ENCODE measurements at places on chromosomes 4 and X. TPM values are rescaled to one million over a fixed set of nuclear protein-coding genes. Genes with fewer than 3 reads are reported as not detected.

DNA sequence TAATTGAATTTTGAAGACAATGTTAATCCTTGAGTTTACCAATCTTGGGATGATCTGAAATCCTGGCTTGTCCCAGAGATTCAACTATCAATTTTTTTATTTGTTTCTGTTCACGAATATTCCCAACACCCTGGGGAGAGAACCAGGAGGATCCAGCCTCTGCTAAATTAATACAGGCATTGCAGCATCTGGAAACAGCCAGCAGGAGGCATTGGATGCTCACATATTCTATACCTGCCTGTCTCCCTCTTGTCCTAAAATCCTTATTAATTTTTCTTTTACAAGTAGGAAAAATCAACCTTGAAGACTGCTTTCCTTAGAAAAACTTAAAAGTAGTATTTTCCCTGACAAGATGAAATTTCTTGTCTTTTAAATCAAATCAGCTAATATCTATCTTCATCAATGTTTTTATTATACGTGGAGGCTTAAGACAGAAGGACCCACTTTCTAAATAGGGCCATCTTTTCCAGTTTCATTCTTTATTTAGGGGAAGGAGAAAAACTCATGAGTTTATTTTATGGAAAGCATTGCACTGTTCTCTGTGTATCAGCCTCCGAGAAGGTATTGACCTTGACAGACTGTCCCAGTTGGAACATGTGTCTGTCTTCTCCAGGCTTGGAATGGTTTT, 102.4 kb downstream of the CLNK start:
- peak; percentile 84 for DNase-seq

DNA sequence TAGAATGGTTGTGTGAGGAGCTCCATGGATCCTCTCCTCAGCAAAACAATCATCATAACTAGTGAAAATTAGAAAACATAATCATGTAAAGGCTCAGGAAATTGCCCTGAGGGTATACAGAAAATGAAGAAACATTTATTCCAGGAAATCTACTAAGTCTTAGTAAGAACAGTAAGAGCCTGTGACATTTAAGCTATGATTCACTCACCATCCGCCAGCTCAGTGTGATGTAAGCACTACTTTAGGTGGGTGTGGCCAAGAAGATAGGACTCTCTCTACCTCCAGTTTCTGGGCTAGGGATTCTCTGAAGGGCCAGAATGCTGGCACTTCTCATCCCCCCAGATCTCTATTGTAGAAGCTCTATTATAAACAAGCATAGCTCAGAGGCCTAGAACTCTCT, 147.5 kb downstream of the DLG3 start:
- no peak for DNase-seq

- no peak for DNase-seq
These were observed 758.5 kb downstream of the ADGRL3 start for GRCh38 chr4:61958591-61958990.

DNA sequence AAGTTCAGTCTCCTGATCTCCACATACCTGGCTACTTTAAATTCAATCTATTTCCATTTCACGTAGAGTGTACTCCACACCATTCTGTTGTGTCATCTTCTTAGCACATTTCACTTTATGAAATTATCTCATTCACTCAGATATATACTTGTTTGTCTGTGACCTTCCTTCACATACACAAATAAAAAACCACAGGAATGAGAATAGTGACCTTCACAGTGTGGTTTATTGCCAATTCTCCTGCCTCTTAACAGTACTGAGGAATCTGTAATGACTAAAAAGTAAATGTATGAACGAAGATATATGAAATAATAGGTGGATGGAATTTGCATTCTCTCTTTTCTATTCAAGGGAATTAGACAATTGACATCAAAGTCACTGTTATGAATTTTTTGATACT, 183.9 kb upstream of the PCDH7 start:
- no peak for DNase-seq

DNA sequence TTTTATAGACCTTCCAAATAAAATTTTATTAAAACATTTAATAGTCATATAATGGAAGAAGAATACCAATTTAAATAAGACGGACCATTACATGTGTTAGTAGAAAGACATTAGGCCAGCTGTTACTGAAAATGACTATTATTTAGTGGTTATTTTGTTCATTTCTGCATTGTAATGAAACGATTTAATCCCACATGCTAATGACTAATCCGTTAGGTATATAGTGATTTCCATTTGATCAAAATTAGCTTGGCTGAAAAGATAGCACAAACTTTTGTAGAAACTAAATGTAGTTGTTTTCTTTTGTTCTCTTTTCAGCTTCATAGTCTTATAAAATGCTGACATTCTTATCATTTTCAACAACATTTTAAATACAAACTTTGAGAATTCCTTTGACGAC, 556.1 kb upstream of the TENM3 start:
- no peak for DNase-seq

DNA sequence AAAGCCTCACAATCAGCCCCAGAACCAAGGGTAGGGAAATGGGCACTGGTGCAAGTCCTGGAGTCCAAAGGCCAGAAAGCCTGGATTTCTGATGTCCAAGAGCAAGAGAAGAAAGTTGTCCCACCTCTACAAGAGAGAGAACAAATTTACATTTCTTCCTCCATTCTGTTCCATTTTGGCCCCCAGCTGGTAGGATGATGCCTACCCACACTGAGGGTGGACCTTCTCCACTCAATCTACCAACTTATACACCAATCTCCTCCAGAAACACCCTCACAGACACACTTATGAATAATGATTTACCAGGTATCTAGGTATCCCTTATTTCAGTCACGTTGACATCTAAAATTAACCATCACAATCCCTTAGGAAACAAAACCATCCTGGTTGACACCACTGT, 367.8 kb upstream of the GRIA3 start:
- peak; percentile 2 for DNase-seq

DNA sequence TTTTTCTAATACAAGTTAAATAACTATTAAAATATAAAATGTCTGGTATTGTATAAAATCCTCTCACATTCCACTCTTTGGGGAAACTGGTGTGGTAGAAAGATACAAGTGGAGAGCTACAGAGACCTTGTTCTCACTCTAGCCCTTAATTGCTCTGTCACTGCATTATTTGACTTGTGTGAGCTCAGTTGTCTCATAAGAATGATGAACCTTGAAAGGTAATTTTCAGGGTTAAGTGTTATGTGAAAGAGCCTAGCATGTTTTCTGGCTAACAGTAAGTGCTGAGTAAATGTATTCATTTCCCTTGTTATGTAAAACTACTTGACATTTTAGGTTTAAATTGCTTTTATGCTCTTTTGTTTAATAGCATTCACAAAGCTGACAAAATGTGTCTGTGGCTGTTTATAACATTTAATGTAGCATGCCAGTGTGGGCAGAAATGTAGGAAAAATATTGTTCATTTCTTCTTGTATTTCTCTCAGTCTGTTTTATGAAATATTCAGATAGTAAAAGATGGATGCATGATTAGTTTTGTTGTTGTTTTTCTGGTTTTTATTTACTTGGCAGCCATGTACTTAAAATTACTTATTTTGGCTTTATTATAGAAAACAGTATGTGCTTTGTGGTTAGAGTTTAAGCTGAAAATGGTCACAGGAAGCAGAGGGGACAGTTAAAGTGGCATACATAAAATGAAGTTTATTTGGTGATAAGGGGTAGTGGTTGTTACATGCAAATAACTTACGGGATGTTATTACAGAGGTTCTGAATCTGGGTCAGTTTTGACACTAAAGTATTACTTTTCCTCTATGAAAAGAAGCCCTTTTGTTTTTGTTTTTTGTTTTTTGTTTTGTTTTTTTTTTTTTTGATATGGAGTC, 29.2 kb downstream of the SLAIN2 start:
- DNase-seq, result no peak

GRCh38 chrX:96621811-96622210, 62.8 kb upstream of the DIAPH2 start:
- no peak for DNase-seq

DNA sequence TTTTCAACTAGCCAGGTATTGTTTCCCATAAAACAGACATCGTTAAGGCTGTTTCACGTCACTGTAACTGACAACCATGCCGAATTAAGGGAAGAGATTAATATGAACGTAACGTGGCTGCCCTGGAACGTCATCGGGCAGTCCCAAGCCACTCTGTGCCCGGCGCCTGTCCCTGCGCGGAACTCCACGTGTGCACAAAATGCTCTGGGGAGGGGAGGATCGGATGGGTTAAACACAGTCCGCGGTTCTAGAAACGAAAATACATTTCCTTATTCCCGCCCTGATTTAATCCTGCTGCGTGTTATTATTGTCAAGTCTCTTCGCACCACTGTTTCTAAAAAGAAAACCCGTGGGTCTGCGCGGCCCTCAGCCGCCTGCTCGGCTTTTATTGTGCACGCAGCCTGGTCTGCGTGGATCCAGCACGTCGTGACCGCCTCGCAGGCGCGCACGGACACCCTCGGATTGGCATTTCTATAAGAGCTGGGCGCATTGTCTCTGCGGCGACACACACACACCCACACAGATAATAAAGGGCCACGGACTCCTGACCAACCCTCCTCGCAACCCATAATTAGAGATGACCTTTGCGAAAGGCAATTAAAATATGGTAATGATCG, 69.6 kb upstream of the BCOR start:
- no peak for DNase-seq

GRCh38 chrX:38881727-38882126, 80.5 kb downstream of the MID1IP1 start:
- DNase-seq, result no peak

DNA sequence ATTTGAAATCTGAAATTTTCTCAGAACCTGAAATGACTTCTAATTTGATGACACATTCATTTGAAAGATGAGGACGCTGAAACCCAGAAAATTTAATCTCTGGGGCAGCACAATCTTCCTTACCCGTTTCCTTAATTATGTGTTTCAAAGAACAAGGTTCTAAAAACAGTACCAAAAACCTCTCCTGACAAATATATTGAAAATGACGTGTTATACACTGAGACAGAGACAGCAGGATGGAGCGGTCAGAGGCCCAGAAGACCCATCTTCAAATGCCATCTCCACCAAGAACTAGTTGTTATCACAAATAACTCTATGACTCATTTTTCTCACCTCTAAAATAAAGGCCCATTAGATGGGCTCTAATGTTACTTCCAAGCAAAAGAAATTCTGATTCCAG, 177.3 kb downstream of the NSUN7 start:
- DNase-seq, result no peak

- DNase-seq, result no peak
These were observed 70.7 kb upstream of the NFKB1 start for GRCh38 chr4:102430461-102430910.

DNA sequence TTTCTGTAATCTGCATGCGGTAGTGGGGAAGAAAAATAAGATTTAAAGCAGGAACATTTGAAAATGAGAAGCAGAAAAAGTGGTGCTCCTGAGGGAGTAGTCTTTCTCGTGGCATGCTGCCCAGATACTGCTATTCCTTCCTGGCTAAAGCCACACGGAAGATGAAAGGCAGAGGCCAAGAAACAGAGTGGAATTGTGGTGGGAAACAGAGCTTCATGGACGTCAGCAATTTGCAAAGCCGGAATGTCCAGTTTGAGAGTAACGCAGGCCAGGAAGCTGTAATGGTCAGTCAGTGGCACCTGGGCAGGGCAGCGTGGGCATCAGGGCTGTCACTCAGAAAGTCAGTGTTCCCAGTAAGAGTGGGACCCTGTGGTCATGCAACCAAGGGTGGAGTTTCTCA, 63.7 kb upstream of the FMR1 start:
- no peak for DNase-seq

CFI gene
- 219 TPM for total RNA-seq

CSAG2 gene
- not detected for total RNA-seq

LAS1L gene
- 22.6 TPM for total RNA-seq

RIPPLY1 gene
- not detected for total RNA-seq

Data from adrenal gland (tissue), 19 donors.